ENCODE measurements at places on chromosomes 16 and 17. TPM values are rescaled to one million over a fixed set of nuclear protein-coding genes. Genes with fewer than 3 reads are reported as not detected.
A peak's percentile ranks its signal among the peaks of the same experiment; 100 is the strongest.

GRCh38 chr17:17275971-17276370, 5.1 kb downstream of the COPS3 start:
- no peak for DNase-seq

- DNase-seq: peak; percentile 12
These were observed 74.4 kb upstream of the DNAH17 start for GRCh38 chr17:78651554-78651953.

- no peak for DNase-seq
These were observed 245.8 kb upstream of the CDH5 start for GRCh38 chr16:66120656-66121055.

KCNG4 gene
- not detected for polyA plus RNA-seq

ABAT gene
- 7.4 TPM for polyA plus RNA-seq

DNA sequence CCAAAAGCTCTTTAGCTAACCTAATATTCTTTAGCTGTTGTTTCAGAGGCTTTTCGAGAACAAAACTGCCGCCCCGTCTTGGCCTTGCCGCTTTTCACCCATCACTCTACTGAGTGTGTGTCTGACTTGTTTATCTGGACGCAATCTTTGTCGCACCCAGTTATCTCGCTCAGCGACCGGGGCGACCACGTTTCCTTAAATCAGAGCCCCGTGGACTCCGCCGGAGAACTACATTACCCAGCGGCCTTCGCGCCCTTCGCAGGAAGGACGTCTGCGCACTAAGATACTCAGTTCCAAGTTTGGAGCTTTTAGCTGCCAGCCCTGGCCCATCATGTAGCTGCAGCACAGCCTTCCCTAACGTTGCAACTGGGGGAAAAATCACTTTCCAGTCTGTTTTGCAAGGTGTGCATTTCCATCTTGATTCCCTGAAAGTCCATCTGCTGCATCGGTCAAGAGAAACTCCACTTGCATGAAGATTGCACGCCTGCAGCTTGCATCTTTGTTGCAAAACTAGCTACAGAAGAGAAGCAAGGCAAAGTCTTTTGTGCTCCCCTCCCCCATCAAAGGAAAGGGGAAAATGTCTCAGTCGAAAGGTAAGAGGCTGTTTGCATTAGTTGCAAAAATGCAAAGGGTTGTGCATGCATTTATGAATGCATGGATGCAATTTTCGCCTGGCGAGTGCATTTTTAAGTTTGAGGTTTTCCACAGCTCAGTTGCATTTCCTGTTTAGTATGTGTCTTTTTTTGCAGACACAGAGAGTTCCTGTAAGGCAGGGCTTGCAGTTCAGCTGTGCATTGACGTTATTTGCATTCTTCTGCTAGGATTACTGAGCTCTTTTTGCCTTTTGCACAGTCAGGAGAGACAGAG, at the start of gene MAP2K6:
TSS of gene MAP2K6 (plus strand) at position 290 of the 867 bp plus-strand sequence. CDS start at position 578, 288 bp downstream.
- peak; percentile 51 for DNase-seq

GRCh38 chr16:24771779-24772157, 42.3 kb downstream of the TNRC6A start:
- no peak for DNase-seq

LRRC37A3 gene
- polyA plus RNA-seq: 0.56 TPM

GRCh38 chr16:53968454-53968853, 264.5 kb downstream of the FTO start:
- DNase-seq: peak; percentile 23

All from mammary epithelial cell (primary cell).